ENCODE measurements at places on chromosomes 1 and 21.
A peak's percentile ranks its signal among the peaks of the same experiment; 100 is the strongest.

GRCh38 chr1:65002508-65003315 is 36.4 kb upstream of the JAK1 start:
- peak; percentile 83 for DNase-seq

DNA sequence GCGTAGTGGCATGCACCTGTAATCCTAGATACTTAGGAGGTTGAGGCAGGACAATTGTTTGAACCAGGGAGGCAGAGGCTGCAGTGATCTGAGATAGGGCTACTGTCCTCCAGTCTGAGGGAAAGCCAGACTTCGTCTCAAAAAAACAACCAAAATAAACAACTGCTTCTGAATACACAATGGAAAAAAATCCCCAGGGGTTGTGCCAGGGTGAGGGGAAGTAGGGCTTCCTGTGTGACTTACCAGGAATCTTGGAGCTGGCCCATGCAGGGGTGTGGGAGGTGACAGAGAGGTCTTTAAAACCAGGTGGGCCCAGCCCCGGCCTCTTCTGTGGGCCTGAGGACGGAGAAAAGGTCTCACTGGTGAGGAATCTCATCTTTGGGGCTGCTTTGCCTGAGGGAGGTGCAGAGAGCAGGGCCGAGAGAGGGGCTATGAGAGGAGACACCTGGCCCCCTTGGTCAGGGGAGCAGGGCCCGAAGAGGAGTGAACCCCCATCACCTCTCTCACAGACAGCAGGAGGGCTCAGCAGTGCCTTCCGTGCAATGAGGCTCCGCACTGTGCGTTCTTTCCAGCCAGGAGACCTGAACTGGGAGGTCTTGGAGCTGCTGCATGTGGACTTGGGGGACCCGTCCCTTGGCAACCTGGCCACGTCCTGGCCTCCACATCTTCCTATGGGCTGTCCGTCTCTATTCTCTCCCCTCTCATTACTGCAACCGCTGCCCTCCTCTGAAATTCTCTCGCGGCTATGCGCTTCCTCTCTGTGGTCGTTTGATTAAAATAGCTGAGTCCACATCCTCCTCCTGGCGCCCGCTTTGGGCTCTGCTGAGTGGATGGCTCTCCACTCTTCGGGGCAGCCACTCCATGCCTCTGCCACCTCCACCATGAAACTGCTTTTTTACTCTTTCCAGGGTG is 10.7 kb downstream of the PLA2G5 start:
- DNase-seq, result peak; percentile 71

DNA sequence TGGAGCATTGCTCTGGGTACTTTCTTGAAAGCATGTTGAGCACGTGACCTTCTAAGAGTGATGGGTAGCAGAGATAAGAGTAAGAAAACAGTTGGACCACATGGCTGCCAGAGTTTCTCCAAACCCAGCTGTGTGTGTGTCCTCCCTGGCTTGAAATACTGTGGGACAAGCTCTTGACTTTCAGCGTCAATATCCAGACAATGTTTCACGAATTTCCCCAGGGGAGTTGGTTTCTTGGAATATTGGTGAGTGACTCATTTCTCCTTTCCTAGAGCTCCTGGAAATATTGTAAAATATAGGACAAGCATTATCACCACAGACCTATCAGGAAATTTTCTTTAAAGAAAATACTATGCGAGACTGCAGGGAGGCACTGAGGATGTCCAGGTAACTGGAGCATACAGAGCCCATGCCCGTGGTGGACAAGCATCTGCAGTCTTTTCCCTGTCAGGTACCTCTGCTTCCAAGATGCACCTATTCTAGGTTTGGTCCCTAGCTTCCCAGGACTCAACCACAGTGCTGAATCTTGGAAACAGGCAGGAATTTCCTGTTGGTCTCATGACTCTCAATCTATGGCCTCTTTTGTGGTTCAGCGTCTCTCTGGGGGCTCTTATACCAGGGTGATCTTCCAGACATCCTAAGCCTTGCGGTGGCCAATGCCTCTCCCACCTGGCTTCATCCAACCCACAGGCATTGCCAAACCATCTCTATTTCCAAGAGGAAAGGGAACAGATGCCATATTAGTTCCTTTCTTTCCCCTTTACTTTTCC is 67.4 kb downstream of the KCNJ6 start:
- no peak for DNase-seq

DNA sequence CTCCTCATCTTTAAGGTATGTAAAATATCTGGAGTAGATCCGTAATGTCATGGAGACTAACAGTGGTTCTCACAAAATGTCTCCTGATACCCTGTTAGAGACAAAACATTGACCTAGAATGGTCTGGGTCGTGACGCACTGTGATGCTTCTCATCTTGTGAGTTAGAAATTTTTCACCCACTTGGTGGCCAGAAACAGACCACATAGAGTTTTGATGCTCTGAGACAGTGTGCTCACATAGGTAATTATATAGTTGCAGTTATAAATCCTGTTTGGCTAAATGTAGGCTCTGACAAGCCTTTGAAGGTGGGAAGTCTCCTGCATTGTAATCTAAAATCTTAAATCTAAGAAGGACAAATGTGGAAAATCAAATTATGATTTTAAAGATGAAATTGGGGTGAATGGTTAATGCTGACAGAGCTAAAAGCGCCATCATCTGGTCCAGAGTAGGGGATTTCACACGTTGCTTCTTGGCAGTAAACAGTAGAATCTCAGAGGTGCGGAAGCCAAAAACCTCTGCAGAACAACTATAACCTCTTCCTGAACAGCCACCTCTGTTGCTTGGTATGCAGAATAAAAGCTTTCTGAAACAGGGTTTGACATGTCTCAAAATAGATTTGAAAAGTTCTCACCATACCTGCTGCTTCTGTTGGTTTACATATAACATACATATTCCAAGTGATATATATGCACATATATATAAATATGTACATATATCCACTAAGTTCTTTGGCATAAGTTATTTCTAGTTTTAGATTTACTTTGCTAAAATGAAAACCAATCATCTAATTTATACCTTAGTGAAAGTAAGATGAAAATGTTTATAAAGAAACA is 17.1 kb downstream of the RPAP2 start:
- no peak for DNase-seq

DNA sequence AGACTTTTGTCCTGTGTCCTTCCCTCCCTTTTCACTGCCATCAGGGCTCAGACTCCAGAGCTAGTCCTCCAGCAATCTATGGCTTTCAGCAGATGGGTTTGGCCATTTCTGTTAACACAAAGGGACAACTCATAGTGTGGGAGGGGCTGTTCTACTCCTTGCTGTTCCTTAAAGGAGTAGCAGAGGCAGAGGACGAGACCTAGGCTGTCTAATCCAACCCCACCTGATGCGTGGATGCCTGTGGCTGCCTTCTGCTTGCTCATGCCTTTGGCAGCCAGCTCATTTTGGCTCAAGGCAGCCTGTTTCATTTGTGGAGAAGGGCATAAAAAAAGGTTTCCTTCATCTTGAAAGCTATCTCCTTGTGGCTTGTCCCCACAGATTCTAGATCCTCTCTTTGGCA is 27.0 kb downstream of the MFSD2A start:
- no peak for DNase-seq

All from femur (tissue), 1 donor.